Activated CD4-positive, alpha-beta T cell treated with anti-CD3 and anti-CD28 coated beads, Interleukin-2, amount 50 U/mL, for 48 hours (primary cell): ENCODE measurements at places on chromosomes 2 and 18.

DNA sequence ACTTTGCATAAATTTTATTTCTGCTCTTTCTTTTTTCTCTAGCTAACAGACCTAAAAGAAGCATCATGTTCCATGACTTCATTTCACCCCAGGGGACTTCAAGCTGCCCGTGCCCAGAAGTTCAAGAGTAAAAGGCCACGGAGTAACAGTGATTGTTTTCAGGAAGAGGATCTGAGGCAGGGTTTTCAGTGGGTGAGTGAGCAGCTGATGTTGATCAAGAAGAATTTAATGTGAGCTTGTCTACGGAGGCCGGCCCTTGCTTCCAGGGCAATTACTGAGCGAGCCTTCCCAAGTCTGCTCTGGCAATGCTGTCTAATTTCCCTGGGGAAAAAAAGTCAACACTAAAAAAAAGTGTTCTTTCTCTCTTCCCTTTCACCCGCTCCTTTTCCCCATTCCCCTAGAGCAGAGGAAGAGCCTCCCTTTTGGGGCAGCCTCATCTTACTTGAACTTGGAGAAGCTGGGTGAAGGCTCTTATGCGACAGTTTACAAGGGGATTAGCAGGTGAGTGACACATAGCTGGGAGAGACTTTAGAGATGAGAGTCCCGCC lies 1.2 kb downstream of the CDK15 start:
- DNase-seq: no peak

- DNase-seq: no peak
These were observed 45.4 kb upstream of the ANKRD62 start for GRCh38 chr18:12048010-12048826.

DNA sequence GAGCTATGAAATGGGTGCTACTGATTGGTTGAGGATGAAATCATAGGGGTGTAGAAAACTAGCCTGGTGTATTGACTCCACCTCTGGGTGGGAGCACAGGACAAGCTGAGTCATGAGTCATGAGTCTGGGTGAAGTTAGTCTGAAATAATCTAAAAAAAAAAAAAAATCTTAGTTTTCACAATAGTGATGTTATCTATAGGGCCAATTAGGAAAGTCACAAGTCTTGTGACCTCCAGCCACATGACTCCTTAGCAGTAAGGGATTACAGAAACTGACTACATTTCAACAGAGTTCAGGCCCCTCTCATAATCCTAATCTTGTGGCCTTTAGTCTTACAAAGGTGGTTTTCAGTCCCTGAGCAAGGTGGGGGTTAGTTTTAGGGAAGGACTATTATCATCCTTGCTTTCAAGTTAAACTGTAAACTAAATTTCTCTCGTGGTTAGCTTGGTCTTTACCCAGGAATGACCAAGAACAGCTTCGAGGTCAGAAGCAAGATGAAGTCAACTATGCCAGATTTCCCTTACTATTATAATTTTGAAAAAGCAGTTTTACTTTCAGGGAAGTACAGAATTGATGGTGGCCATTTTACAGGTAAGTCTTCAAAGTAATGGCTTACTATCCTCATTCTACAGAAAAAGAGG lies 338.0 kb upstream of the GYPC start:
- DNase-seq: no peak

DNA sequence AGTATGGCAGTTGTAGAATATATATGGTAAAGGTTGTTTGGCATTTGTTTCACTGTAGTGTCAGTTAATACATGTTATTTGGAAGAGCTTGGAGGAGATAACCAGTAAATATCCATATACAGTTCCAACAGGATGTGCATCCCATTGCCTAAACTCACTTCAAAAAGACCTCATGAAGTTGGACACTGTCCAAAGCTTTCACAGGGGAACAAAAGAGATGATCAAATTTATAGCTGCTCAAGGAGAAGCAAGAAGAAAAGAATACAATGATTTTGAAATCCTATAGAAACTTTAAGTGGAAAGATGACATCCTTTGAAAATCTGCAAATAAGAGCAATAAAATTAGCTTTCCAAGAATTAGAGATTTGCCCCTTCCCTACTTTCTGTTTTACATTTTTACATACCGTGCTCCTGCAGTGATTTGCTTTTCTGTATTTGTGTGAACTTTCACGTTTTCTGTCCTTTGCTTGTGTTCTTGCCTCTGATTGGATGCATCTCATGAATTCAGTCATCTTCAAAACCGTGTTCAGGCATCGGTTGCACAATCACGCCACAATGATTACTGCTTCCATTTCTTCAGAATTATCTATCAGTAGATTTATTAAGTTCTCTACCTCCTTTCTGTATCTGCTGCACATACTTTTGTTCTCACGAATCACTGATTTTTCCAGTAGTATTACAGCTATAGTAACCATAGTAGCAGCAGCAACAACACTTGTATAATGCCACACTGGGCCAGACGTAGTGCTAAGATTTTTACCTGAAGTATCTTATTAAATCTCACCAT lies 83.8 kb downstream of the PARD3B start:
- no peak for DNase-seq

DNA sequence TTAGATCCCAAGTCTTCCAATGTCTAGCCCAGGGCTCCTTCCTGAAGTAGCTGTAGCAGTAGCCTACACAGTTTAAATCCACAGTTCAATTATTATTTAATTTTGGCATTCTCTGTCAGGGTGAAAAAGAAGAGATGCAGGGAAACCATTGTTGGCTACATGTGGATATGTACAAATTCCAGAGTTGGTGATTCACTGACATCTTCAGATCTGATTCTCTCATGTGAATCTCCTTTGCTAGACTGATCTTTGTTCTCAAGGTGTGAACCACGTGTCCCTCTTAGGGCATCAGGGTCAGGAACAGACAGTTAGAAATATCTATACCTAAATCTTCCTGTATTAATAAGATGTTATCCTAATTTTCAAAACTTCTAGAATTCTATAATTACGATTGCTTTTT lies 36.7 kb downstream of the ADCYAP1 start:
- DNase-seq: no peak

GRCh38 chr2:74845991-74846390 lies 12.1 kb downstream of the HK2 start:
- DNase-seq: no peak

GRCh38 chr2:236041616-236042015 lies 126.6 kb downstream of the GBX2 start:
- no peak for DNase-seq

DNA sequence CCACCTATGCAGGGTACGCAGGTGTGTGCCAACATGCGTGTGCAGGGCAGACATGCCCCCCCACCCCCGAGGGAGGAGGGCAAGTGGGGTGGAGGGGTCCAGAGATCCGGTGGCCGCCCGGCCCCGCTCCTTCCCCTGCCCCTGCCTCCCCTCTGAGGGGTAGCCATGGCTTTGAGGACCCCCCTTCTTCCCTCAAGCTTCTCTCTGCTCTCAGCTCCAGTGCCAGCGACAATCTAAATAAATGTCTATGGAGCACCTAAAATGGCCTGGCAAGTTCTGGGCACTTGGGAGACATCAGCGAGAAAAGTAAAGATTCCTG lies 91.9 kb downstream of the ZFP36L2 start:
- no peak for DNase-seq

GRCh38 chr18:43271593-43272432 lies 5.5 kb downstream of the SYT4 start:
- DNase-seq: no peak

DNA sequence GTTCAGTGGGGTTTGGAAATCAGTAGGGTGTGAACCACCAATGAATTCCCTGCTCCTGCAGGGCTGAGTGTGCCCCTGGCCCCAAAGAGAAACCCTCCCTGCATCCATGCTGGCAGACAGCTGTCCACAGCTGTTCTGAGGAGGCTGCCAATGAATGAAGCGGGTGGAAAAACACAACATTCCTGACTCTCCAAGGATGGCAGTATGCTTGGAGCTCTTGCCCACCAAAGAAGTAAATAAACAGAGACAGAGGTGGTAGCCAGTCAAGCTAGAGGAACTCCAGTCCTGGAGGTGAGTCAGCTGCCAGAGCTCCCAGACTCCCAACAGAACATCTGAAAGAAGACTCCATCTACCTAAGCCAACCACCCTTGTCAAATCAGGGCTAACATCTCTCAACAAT lies 6.2 kb downstream of the ZBTB7C start:
- DNase-seq: no peak

DNA sequence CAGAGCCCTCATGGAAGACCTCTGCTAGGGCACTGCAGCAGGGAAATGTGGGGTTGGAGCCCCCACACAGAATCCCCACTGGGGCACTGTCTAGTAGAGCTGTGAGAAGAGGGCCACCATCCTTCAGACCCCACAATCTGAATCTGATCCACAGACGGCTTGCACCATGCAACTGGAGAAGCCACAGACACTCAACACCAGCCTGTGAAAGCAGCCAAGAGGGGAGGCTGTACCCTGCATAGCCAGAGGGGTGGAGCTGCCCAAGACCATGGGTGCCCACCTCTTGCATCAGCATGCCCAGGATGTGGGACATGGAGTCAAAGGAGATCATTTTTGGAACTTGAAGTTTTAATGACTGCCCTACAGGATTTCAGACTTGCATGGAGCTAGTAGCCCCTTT lies 6.5 kb downstream of the CD226 start:
- no peak for DNase-seq

DNA sequence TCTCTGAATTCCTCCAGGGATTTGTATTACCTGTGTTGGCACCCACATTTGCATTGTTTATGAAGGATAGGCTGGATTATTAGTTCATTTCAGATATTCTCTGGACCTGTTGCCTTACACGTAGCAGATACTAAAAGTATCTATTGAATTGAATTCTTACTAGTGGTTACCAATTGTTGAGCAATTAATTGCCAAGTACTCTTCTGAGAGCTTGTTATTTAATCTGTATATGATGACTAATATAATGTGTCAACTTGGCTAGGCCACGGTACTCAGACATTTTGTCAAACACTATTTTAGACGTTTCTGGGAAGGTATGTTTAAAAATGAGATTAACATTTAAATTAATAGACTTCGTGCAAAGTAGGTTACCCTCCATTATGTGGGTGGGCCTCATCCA lies 2.5 kb upstream of the SPP2 start:
- no peak for DNase-seq

DNA sequence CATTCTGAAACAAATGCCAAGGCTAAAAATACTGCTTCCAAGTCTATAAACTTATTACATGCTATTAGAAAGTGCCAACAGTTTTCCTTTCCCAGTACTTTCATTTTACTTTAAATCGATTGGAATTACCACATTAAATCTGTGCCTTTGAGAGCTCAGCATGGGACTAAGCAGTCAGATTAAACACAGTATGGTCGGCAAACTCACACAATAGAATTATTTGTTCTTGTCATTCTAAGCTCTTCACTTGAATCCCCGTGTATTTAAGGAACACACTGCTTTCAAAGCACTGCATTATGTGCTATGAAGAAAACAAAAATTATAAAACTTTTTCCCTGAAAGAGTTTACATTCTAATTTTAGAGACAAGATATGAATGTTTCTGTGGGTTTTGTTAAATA lies 444.4 kb upstream of the SLC39A10 start:
- no peak for DNase-seq

DNA sequence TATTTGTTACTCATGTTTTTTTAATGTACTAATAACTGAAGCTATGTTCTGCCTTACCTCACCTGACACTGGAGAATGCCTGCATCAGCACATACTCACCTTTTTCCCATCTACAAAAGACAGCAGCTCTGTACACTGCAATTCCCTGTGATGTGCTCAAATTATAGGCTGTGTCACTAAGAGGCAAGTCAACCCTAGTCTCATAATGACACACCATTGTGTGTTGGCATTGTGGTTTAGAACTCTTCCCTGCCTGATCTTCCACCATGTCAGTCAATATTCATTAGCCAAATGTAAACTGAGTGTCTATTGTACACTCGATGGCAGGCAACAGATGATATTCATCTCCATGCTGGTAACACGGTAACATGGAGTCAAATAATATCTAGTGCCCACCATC lies 332.1 kb upstream of the TCF4 start:
- no peak for DNase-seq

DNA sequence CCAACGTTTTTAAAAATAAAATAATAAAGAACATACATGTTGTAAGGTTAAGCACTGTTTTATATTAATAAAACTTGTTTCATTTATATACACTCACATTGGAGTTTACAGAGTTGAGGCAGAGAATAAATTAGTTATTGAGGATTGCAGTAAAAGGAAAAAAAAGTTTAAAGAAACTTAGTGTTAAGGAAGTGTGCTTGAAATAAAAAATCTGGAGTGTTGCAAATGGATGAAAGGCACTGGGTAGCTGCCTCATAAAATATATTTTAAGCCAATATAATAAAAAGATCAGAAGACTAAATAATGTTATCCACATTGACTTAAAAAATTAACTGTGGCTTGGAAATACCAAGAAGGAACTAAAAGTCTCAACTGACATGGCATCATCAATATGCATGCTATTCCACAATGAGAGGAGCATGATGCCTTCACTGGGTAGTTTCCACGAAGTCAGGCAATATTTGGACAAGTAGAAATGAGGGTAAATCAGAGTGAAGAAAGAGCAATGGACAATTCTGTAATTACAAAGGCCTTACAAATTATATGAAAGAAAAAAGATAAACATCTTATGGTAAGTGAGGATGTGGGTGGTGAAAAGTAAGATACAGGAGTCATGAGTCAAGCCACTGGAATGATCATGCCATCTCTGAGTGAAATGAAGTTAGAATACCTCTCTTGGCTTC lies 2.5 kb downstream of the GALNT3 start:
- DNase-seq: no peak

DNA sequence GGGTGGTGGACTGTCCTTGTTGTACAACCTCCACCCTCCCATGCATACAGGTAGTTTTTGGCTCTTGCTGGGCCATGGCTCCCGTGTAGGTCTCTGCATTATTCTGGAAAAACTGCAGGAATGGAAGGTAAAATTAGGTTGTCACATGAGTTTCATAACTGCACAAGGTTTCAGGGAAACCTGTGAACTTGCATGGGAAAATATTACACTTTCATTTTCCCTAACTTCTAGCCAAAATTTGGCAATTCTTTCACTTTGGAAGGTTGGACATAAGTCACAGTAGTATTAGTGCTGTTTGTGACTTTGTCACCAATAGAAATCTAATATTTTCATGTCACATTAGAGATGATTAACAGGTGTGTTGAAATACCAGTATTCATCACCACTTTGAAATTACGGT lies 118.1 kb upstream of the MGAT5 start:
- no peak for DNase-seq

GRCh38 chr2:1627628-1628381 lies 116.5 kb downstream of the PXDN start:
- DNase-seq: no peak

GRCh38 chr2:214035921-214036320 lies 374.9 kb upstream of the VWC2L start:
- no peak for DNase-seq

- DNase-seq: no peak
These were observed 354.9 kb downstream of the TNS1 start for GRCh38 chr2:217647925-217648324.

- DNase-seq: no peak
These were observed 43.9 kb upstream of the FHL2 start for GRCh38 chr2:105442721-105443120.

DNA sequence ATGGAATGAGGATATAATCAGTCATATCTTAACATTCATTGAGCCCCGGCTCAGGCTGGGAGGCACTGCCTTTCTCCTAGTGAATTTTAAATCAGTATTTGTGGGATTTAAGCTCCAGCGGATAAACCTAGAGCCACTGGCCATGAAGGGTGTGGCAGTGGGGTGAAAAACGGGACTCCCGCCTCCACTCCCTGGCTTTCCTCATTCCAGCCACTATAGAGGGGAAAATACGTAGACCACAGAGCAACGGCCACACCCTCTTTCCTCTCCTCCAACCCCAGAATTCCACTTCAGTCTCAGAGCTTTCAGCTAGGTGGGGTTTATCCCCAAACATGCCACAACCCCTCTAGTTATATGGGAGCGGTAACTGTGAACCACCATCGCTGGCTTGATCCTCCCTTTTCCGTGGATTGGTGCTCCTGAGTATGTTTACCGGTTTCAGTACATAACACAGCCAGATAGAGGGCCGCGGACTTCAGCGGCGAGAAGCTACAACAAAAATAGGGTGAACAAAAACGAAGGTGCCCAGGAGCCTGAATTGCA lies 70.6 kb upstream of the ITGB6 start:
- DNase-seq: no peak
